Esophagus mucosa (tissue), 1 donor: ENCODE measurements at places on chromosomes 6 and 20.

DNA sequence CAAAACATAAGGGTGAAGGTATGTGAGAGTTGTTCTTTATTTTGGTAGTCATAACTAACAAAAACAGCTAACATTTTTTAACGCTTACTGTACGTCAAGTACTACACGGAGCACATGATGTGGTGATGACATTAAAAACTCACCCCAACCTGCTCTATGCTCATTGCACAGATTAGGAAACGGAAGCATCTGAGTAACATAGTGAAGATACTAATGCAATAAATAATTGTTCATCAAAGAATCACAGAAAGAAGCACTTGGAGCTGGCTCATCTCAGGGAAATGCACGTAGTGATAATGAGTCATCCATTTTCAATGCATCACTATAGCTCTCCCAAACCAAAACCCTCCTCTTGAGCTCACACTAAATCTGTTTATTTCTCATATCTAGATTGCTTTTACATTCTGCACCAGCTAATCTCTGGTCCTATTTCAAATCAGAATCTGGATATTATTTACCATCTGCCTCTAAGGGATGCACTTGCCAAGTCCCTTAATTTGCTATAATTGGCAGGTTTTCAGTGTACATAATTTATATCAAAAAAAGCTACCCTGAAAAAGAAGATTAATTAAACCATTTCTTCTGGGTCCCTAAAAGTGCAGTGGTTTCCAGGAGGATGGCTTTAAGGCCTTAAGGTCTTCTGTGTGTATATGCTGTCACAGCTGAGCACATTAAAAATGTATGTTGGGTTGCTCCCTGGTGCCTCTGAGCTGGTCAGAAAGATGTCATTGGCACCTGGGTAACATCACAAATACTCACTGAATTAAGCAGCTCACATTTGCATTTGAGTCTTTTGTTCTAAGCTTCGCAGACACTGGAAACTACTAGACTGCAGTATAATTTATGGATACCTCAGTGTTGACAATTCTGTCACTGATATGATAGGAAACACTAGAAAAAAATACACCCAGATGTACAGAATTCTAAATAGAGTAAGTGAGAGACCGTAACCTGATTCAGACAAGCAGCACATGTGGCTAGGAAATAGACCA is 677.4 kb upstream of the CITED2 start:
- ATAC-seq = peak; percentile 72

- no peak for ATAC-seq
These were observed 2.2 kb upstream of the GRM4 start for GRCh38 chr6:34147906-34148630.

DNA sequence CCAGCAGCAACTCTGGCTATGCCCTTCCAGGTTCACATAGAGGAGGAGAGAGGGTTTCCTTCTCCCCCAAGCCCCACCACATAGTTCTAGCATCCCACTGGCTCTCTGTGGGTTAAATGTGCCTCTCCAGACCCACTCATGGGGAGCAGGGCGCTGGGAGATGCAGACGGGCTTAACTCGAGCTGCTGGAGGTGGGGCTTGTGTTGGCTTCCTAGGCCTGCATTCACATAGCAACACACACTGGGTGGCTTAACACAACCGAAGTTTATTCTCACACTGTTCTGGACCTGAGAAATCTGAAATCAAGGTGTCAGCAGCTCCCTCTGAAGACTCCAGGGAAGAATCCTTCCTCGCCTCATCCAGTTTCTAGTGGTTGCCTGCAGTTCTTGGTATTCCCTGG is 33.6 kb downstream of the SLC2A10 start:
- ATAC-seq = no peak

DNA sequence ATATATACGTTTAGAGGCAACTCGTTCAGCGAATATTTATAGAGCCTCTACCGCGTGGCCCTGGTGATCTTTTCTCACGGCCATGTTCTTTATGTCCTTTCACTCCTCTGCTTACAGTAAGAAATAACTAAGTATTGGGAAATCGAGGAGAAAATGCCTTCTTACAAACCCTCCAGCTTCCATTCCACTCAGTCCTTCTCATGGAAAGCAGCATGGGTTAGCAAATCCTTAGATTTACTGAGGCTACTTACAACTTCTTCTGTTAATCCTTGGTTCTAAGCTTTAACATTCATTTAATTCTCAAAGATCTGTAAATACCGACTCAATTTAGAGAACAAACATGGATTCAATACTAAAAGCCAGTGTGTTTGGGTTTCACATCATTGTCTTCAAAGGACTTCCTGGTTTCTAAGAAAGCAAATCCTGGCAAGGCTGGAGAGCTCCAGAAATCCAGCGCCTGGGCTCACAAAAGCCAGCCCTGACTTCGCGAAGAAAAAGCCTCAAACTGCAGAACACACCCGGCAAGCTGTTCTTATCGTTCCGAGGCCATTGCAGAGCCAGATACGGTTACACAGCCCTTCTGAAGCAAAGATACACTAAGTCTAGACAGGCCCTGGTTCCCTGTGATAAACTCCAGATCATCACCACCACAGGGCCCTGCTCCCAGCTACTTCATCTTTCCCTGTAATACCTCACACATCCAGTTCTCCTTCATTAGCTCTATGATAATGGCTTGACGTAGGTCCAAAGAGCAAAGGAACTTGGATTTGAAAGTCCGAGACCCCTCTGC is 19.2 kb downstream of the AGPAT4 start:
- no peak for ATAC-seq
